GM23248 (cell line): ENCODE measurements at places on chromosomes 11 and 22.
A peak's percentile ranks its signal among the peaks of the same experiment; 100 is the strongest.

- no peaks in the 10 kb centered on the region for H3K27me3 ChIP-seq
Measured at GRCh38 chr11:35214226-35214770, 75.3 kb downstream of the CD44 start.

DNA sequence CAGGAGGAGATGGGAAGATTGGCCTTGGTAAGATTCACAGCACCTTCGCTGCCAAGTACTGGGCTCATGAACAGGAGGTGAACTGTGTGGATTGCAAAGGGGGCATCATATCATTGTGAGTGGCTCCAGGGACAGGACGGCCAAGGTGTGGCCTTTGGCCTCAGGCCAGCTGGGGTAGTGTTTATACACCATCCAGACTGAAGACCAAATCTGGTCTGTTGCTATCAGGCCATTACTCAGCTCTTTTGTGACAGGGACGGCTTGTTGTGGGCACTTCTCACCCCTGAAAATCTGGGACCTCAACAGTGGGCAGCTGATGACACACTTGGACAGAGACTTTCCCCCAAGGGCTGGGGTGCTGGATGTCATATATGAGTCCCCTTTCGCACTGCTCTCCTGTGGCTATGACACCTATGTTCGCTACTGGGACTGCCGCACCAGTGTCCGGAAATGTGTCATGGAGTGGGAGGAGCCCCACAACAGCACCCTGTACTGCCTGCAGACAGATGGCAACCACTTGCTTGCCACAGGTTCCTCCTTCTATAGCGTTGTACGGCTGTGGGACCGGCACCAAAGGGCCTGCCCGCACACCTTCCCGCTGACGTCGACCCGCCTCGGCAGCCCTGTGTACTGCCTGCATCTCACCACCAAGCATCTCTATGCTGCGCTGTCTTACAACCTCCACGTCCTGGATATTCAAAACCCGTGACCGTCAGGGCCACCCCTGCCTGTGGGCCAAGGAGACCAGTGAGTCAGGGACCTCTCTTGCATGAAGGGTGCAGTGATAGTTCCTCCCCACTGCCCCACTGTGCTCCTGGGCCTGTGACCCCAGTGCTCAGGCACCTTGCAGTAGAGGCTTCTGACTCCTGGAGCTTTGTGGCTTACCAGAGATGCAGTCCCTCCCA, 83.6 kb downstream of the BCR start:
- no peaks in the 10 kb centered on the region for H3K4me1 ChIP-seq
- no peaks in the 10 kb centered on the region for H3K36me3 ChIP-seq
- H3K27me3 ChIP-seq: no peaks in the 10 kb centered on the region
- no peak overlapping the region for H3K4me3 ChIP-seq

DNA sequence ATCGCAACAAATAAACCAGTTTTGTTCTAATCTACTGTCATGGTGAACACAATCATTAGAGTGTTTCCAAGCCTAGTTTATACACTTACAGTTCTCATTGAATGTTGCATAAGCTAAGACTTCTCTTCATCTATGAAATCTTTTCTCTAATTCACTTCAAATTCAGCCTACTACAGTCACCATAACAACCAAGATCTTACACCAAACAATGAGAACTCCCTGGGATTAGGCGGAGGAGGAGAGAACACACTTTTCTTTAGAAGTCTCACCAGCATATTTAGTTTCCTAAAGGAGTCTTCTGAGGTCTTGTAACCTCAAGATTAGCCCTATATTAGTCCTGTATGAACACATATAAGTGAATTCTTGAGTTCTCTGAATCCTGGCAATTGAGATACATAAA, 1889.7 kb downstream of the LRRC4C start:
- no peak overlapping the region for H3K4me3 ChIP-seq
- DNase-seq: no peak
- no peaks in the 10 kb centered on the region for H3K4me1 ChIP-seq
- H3K36me3 ChIP-seq: no peaks in the 10 kb centered on the region
- H3K27me3 ChIP-seq: no peaks in the 10 kb centered on the region

- no peak overlapping the region for H3K4me3 ChIP-seq
- no peaks in the 10 kb centered on the region for H3K36me3 ChIP-seq
- peak overlapping the region; percentile 82 for H3K27ac ChIP-seq
- DNase-seq: peak; percentile 66
- no peaks in the 10 kb centered on the region for H3K27me3 ChIP-seq
- peaks cover 23% of the 10 kb centered on the region for H3K4me1 ChIP-seq
Measured at GRCh38 chr11:34308049-34308912, 49.5 kb downstream of the ABTB2 start.

DNA sequence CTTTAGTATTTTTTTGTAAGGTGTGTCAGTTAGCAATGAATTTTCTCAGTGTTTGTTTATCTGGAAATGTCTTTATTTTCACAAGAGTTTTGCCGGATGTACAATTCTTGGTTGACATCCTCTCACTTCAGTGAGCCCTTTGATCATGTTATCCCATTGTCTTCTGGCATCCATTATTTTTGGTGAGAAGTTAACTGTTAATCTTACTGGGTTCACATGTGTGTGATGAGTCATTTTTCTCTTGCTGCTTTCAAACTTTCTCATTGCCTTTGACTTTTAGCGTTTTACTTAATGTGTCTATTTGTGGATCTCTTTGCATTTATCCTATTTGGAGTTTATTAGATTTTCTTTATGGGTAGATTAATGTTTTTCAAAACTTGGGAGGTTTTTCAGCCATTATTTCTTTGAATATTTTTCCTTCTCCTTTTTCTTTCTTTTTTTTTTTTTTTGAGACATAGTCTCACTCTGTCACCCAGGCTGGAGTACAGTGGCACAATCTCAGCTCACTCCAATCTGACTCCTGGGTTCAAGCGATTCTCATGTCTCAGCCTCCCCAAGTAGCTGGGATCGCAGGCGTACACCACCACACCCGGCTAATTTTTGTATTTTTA, 100.5 kb upstream of the RRM1 start:
- no peaks in the 10 kb centered on the region for H3K27me3 ChIP-seq
- H3K4me3 ChIP-seq: no peak overlapping the region
- peak; percentile 51 for DNase-seq
- no peaks in the 10 kb centered on the region for H3K36me3 ChIP-seq
- H3K4me1 ChIP-seq: peaks cover 14% of the 10 kb centered on the region
- H3K27ac ChIP-seq: no peak overlapping the region

- H3K4me3 ChIP-seq: no peak overlapping the region
- no peak for DNase-seq
- H3K27ac ChIP-seq: no peak overlapping the region
- H3K4me1 ChIP-seq: no peaks in the 10 kb centered on the region
- H3K27me3 ChIP-seq: no peaks in the 10 kb centered on the region
- H3K36me3 ChIP-seq: no peaks in the 10 kb centered on the region
Measured at GRCh38 chr11:134761926-134762247, 349.8 kb upstream of the B3GAT1 start.

- DNase-seq: peak; percentile 50
- H3K36me3 ChIP-seq: no peaks in the 10 kb centered on the region
- H3K4me3 ChIP-seq: no peak overlapping the region
- H3K27ac ChIP-seq: peak overlapping the region; percentile 46
- H3K4me1 ChIP-seq: peaks cover 19% of the 10 kb centered on the region
- no peaks in the 10 kb centered on the region for H3K27me3 ChIP-seq
Measured at GRCh38 chr11:65565624-65566453, 4.4 kb upstream of the ZNRD2 start.

- H3K27ac ChIP-seq: no peak overlapping the region
- H3K36me3 ChIP-seq: no peaks in the 10 kb centered on the region
- no peak for DNase-seq
- no peaks in the 10 kb centered on the region for H3K27me3 ChIP-seq
- no peaks in the 10 kb centered on the region for H3K4me1 ChIP-seq
Measured at GRCh38 chr11:1949302-1949701, 2.2 kb downstream of the MRPL23 start.

GRCh38 chr11:7967826-7968225, 2.6 kb upstream of the NLRP10 start:
- H3K36me3 ChIP-seq: no peaks in the 10 kb centered on the region
- peaks cover 64% of the 10 kb centered on the region for H3K4me1 ChIP-seq
- H3K27me3 ChIP-seq: no peaks in the 10 kb centered on the region
- H3K4me3 ChIP-seq: no peak overlapping the region

DNA sequence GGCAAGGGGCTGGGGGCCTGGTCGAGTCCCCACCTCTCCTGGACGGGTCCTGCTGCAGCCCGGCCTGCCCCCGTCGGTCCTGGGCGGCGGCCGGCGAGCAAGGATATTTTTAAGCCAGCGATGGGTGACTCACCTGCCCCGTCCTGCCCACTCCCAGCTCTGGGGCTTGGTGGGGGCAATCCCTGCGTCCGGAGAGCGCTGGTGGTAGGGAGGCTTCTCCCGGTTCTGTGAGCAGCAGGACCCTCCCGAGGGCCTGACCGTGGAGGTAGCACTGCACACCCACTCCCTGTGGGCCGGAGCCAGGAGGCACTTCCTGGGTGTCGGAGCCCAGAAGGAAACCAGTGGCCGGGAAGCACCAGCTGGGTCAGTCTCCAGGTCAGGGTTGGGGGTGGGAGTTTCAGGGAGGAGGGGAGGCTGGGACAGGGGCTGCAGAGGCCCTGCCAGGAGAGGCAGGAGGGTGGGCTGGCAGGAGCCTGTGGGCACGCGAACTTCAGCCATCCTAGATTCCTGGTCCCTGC, 467 bp downstream of the EPS8L2 start:
- H3K36me3 ChIP-seq: no peaks in the 10 kb centered on the region
- DNase-seq: peak; percentile 87
- H3K27me3 ChIP-seq: no peaks in the 10 kb centered on the region

DNA sequence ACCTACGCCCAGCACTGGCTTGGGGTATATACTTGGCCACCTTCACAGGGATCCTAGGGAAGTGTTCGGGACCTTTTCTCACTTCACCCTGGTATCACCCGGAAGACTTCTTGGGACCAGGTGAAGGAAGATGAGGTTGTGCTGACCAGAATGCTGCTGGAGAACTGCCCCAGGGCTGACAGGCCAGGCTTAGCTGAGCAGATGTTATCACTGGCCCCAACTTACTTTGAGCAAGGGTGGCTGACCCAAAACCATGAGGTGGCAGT, 4.5 kb downstream of the FTH1 start:
- no peak for DNase-seq
- H3K27ac ChIP-seq: peak overlapping the region; percentile 55
- H3K4me3 ChIP-seq: no peak overlapping the region
- H3K36me3 ChIP-seq: peaks cover 29% of the 10 kb centered on the region
- peaks cover 28% of the 10 kb centered on the region for H3K4me1 ChIP-seq
- no peaks in the 10 kb centered on the region for H3K27me3 ChIP-seq

DNA sequence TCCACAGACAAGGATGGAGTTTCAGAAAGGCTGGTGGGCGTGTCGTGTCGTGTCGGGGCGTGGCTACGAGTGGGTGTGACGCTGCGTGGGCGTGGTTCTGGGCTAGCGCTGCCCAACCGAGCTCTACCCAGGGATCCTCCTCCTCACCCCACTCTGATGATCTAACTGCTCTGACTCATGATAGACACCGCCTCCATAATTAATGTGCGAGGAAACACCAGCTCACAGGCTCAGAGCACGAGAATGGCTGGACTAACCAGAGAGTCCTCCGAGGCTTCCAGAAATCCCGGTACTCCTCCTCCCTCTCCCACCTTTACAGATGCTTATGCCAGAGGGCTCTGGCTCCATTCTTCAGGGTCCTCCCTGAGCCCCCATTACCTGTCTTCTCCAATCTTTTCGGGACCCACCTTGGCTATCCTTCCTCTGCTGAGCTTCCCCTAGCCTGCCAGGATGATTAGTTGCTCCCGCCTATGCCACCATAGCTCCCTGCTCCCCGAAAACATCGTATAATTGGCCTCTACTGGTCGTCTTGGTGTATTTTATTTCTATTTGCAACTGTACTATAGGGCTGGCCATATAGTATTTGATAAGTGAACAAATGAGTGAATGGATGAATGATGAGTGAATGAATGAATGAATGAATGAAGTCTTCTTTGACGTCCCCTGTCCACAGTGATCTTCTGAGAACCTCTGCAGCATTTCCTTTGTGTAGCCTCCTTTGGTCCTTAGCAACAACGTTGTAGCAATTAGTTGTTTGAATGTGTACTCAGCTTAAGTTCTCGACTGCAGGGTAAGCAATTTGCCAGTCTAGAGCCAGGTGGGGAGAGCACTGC, 21.7 kb downstream of the TMPRSS13 start:
- peaks cover 6% of the 10 kb centered on the region; the same call in 1 of the 2 replicates for H3K27me3 ChIP-seq
- H3K4me3 ChIP-seq: no peak overlapping the region
- no peak overlapping the region for H3K27ac ChIP-seq
- H3K4me1 ChIP-seq: 0 out of 2 replicates have a peak, but pooled peaks cover 4% of the 10 kb centered on the region
- DNase-seq: peak; percentile 93

- H3K27me3 ChIP-seq: no peaks in the 10 kb centered on the region
- H3K27ac ChIP-seq: no peak overlapping the region
- H3K4me1 ChIP-seq: no peaks in the 10 kb centered on the region
- no peak overlapping the region for H3K4me3 ChIP-seq
- H3K36me3 ChIP-seq: no peaks in the 10 kb centered on the region
Measured at GRCh38 chr11:114846416-114846791, 168.1 kb downstream of the NXPE2 start.

DNA sequence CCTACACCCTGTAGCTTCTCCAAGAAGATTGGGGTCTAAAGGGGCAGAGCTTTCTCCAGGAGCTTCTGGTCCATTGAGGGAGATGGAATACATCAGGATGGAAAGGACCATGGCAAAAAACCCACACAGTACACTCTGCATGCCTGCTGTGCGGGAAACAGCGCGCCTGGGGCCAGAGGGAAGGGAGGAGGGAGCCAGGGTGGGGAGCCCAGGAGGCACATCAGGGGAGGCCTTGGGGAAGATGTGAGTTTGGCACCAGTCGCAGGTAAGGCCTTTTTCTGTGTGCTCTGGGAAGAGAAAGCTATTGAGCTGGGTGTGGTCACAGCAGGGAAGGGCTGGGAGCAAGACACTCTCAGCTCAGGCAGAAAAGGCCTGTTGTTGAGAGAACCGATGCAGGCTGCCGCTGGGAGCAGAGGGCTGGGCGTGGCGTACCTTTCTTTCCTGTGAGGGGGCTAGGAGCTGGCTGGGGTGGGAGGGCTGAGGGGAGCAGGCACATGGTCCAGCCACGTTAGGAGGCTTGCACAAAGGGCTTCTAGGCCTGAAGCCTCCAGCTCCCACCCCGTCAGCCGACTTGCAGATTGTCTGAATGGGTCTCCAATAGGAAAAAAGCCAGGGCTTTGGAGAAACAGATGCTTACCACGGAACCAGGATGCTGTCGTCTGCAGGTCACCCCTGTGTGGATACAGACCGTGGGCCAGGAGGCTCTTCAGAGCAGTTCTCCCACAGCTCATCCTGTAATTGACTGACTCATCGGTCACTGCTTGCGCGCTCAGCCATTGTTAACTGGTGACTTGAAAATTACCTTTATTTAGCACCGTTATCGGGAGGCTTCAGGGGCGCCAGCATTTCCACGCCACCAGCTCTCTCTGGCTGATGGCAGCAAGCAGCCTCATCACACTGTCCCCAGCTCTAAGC, 237.3 kb downstream of the ST3GAL4 start:
- no peaks in the 10 kb centered on the region for H3K4me1 ChIP-seq
- DNase-seq: no peak
- H3K27me3 ChIP-seq: no peaks in the 10 kb centered on the region

DNA sequence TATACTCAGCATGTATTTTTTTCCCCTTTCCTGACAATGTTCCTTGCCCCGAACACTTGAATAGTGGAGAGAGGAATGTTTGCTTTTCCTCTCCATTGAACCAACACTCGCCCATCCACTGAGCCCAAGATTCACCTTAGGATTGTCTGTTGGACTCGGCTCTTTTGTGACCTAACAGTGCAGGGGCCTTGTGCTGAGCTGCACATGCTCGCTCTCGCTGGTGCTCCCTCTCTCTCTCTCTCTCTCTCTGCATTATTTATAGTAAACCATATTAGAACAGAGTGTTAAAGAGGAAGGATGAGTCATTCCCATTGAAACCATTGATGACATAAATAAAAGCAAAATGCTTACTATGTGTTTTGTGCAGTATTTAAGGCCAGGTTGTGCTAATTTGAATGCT, 20.7 kb downstream of the ZBTB16 start:
- peak; percentile 35 for DNase-seq
- peaks cover 19% of the 10 kb centered on the region for H3K27me3 ChIP-seq
- no peak overlapping the region for H3K4me3 ChIP-seq
- H3K27ac ChIP-seq: no peak overlapping the region
- H3K36me3 ChIP-seq: no peaks in the 10 kb centered on the region
- H3K4me1 ChIP-seq: 0 out of 2 replicates have a peak, but pooled peaks cover 3% of the 10 kb centered on the region
